HFF-Myc (cell line): ENCODE measurements at places on chromosomes 5 and 9.

GRCh38 chr9:125850763-125851162 is 103.6 kb downstream of the PBX3 start:
- no peak for DNase-seq

GRCh38 chr5:65808251-65808741 is 86.3 kb downstream of the NLN start:
- DNase-seq = no peak

DNA sequence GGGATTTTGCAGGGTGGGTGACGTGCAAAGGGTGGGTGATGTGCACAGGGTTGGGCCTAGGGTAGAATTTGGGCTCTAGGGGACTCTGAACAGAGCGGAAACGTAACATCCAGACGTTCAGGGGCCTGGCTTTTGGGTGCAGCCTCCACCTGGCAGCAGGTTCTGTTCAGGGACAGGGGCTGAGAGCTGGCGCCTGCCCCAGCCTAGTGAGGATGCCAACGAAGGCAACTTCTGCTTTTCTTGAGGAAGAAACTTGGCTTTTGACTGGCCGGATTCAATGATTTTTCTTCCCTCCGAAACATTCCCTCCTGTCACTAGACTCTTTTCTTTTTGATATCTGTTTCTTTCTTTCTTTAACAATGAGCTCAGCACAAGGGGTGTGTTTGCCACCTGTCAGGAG is 38.6 kb upstream of the SLC6A19 start:
- no peak for DNase-seq

DNA sequence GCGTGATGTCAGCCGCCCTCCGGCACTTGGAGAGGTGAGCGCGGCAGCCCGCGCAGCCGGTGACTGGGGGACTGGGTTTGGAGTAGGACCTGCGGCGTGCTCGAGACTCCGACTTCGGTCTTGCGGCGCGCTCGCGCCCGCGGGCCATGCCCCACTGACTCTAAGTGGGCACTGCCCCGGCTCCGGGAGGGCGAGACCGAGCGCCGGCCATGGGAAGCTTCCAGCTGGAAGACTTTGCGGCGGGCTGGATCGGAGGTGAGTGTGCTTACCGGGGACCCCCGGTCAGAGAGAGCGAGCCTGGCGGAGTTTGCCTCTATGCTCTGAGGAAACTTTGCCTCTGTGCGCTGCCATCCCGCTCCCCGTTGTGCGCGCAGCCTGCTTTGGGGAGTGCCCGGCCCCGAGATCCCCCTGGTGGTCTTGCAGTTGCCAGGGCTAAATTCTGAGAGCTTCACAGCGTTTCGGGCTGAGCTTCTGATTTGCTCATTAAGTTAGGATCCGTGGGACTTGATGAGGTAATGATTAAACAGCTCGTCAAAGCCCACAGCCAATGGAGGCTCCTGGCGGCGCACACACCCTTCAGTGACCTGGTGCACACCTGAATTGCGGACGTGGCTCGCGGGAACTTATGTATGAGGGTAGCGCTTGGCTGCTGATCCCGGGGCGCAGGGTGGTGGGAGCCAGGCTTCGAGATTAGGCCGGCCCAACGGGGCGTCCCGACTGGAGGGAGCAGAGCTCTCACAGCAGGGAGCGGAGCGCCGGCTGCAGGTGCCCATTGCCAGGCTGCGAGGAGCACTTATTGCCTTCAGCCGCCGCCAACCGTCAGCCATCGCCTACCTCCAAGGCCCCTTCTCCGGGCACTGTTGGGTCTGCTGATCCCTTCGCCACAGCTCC is at the start of gene SLC25A48:
Gene SLC25A48 (plus strand): TSS at position 25 of the 891 bp plus-strand sequence. CDS start 185 bp downstream, at position 210.
- DNase-seq = no peak

- no peak for DNase-seq
Measured at GRCh38 chr5:33315189-33315588, 125.6 kb upstream of the TARS1 start.

DNA sequence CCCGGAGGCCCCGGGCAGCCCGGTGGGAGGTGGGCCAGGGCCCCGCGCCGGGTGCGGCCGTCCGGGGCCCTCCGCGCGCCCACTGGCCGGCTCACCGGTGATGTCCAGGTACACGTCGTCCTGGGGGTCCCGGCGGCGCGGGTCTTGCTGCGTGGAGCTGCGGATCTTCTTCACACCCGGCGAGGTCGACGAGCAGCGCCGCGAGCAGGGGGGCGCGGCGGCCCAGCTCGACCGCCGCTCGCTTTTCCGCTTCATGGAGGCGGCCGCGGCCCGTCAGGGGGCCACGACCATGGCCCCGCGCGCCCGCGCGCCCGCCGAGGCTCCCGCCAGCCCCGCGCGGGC is 548 bp downstream of the CDC14B start:
- DNase-seq = no peak

DNA sequence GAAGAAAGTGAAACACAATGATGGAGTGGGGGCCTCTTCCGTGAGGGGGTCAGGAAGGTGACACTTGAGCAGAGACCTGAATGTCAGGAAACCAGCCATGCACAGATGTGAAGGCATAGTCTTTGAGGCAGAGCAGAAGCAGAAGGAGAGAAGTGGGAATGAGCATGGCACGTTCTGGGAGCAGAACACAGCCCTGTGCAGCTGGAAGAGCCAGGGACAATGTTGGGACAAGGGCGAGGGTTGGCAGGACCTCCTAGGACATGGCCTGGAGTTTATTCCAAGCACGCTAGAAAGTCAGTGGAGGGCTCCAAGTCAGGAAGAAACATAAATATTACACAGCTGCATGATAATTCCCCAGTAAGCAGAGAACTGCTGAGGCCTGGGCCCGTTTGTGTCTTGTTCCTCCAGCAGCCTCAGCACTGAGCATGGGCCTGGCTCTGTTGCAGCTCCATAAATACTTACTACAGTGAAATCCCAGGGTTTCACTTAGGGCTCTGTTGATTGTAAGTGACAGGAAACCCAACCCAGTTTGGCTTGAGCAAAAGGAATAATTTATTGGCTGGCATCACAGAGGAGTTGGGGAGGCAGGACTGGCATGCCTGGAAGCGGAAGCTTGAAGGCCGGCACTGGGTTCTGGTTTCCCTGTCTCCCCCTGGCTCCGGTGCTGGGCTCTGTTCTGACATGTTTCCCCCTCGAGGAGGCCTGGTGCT is 66.2 kb downstream of the MVB12B start:
- no peak for DNase-seq

DNA sequence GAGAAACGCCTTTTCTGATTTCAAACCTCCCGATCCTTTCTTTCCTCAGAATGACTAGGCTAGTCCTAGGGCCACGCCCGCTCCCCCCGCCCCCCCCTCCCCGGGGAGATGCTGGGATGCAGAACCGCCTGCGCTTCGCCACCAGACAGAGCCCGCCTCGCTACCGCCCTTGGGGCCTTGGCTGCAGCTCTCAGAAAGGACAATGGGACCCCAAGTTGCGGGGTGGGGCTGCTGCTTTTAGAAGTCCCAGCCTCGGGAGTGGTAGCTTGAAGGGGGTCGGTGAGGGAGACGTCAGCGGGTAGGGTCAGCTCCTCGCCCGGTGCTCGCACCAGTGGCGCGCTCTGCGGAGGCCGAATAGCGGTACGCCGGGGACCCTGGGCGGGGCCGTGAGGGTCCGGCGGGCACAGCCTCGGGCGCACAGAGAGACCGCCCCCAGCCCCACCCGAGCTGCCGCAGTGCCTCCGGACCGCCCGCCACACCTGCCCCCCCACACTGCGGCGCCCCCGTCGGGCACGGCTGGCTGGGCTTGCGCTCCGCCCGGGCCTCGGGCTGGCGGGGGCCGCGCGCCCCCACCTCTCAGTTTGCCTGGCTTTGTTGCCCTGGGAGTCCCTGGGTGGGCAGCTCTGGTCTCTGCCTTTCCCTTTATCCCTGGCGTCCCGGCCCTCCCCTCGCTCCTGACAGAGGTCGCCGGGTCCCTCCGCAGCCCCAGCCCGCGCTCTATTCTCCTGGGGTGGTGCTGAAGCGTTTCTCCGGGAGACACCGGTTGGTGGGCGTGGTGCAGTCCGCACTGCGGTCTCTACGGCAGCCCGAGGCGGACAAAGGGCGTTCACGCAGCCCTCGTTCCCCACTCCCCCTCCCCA is 1.2 kb downstream of the MAP1B start:
- no peak for DNase-seq

DNA sequence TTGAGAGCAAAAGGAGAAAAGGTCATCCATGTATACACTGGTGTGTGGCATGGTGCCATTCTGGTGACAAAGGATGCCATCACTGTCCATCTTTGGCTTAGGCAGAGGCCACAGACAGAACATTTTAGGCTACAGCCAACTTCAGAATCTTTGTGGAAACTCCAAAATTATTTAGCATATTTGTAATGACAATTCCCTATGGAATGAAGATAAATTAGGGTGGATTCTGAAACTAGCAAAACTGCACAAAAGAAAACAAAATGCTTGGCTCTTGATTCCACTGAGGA is 92.5 kb downstream of the FBXW11 start:
- DNase-seq = no peak

- DNase-seq = no peak
Measured at GRCh38 chr9:121197132-121197531, 4.5 kb downstream of the RAB14 start.

- DNase-seq = no peak
Measured at GRCh38 chr5:13814301-13814700, 130.2 kb downstream of the DNAH5 start.
